ENCODE measurements at places on chromosomes 4 and X. TPM values are rescaled to one million over a fixed set of nuclear protein-coding genes. Genes with fewer than 3 reads are reported as not detected.

GRCh38 chrX:45743081-45743533, 542.4 kb upstream of the DIPK2B start:
- no peak for DNase-seq

CLDN22 gene
- total RNA-seq: not detected

DNA sequence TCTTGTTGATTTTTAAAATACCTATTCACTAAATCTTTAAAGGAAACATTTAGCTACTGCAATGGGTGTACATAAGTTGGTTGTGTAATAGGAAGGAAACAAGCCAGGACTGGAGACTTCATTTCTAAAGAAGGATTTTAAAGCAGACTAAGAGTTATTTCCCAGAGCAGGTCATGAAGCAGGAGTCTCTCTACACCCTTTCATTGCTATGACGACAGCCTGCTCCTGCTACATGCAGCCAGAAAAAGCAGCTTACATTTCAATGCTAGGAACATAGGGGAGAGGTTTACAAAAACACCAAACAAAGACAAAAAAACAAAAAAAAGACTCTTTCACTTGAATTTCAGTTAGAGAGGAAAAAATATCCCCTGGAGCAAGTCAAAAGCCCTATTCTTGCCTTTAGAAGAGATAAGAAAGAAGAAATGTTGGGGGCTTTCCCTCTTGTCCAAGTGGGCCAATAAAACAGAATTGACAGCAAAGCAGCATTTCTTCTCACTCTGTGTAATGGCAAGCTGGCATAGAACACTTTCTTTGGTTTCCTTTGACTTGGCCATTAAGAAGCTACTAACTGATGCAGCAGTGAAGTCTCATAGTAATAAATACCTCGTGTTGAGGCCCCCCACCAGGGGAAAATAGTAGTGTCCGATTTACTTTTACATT, 3.4 kb downstream of the SPARCL1 start:
- DNase-seq: no peak

DNA sequence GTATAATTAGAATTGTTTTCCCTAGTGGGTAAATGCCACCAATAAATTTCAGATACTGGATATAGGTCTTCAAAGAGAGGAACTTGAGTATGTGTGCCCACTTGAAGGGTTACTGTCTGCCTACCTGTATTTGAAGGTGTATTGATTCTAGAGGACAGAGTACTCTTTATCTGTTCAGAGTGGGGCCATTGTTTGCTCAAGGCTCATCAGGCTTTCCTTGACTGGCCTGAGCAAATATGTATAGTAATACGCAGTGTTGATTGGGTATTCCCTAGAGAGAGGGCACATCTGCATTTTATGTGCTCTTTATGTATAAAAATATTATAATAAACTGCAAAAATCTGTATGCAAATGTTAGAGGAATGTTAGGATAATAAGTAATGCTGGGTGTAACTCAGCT, 23.7 kb downstream of the RP2 start:
- no peak for DNase-seq

ADD1 gene
- total RNA-seq: 222 TPM

BMX gene
- 4.7 TPM for total RNA-seq

- peak; percentile 51 for DNase-seq
Observed at GRCh38 chrX:40174854-40175510, 77.2 kb upstream of the BCOR start.

DNA sequence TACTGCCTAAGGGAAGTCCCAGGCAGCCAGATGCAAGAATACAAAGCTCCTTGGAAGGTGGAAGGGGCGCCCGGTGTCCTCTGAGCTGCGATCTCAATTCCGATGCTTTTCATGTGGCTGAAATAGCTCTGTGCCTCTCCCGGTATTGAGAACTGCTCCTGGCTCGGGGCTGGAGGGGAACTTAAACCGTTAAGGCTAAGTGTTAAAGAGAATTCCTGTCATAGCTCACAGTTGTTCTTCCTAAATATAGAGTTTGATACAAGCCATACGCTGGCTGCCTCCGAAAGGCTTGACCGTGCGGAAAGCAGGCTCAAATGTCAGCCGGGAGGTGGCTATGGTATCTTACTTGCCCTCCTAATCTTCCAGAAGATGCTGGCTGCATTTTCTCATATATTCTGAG, at the start of gene SMPX:
TSS of gene SMPX (minus strand) at position 157 of the 400 bp plus-strand sequence. CDS start 3,826 bp downstream, outside the sequence.
- no peak for DNase-seq
